Bronchial smooth muscle cell (primary cell): ENCODE measurements at places on chromosomes 4 and X. TPM values are rescaled to one million over a fixed set of nuclear protein-coding genes. Genes with fewer than 3 reads are reported as not detected.

Gene BEND4
- not detected in 2 replicates for total RNA-seq

Gene HADH
- 7.7 and 10.4 TPM in 2 replicates for total RNA-seq

Gene GYPA
- not detected in 2 replicates for total RNA-seq

Gene PNCK
- 0.17 and 0.32 TPM in 2 replicates for total RNA-seq

Gene CTPS2
- 8.8 and 9.5 TPM in 2 replicates for total RNA-seq

Gene CYLC1
- not detected in 2 replicates for total RNA-seq

Gene CCDC149
- total RNA-seq = 10.1 and 17.9 TPM in 2 replicates

Gene BMPR1B
- total RNA-seq = 0.09 and 0.47 TPM in 2 replicates

Gene S100P
- total RNA-seq = 0.32 and 1.4 TPM in 2 replicates

Gene YY2
- total RNA-seq = 0.94 and 1.4 TPM in 2 replicates

Gene CT55
- not detected in 2 replicates for total RNA-seq

Gene CXCL5
- 0.17 and 0.95 TPM in 2 replicates for total RNA-seq

Gene IL1RAPL1
- 0.86 and 3.6 TPM in 2 replicates for total RNA-seq

Gene DGAT2L6
- not detected in 2 replicates for total RNA-seq

Gene GRIA3
- total RNA-seq = 2.1 and 6.6 TPM in 2 replicates

Gene ETDB
- total RNA-seq = not detected in 2 replicates

Gene GSX2
- not detected in 2 replicates for total RNA-seq

Gene TEX13B
- total RNA-seq = not detected in 2 replicates

Gene NLGN4X
- total RNA-seq = 0.09 TPM in 1 of 2 replicates, not detected in the other

Gene DHRSX
- 25.4 and 44.6 TPM in 2 replicates for total RNA-seq

Gene AREG
- total RNA-seq = 0.16 and 0.26 TPM in 2 replicates

Gene EDA
- under 0.01 and 0.09 TPM in 2 replicates for total RNA-seq

Gene DRD5
- not detected in 2 replicates for total RNA-seq

Gene ADH7
- 0.32 TPM in 1 of 2 replicates, not detected in the other for total RNA-seq

Gene MSANTD1
- 0.32 and 0.60 TPM in 2 replicates for total RNA-seq

Gene COX7B2
- total RNA-seq = not detected in 2 replicates

Gene FHDC1
- 0.09 and 0.16 TPM in 2 replicates for total RNA-seq

Gene MAGED4
- 21.8 and 32.6 TPM in 2 replicates for total RNA-seq

Gene PPP1R2C
- not detected in 2 replicates for total RNA-seq

Gene TREX2
- total RNA-seq = 1.3 and 2.0 TPM in 2 replicates

Gene GAGE10
- not detected in 2 replicates for total RNA-seq

Gene SORCS2
- total RNA-seq = 0.26 and 0.79 TPM in 2 replicates

Gene ZNF630
- total RNA-seq = 1.4 and 1.9 TPM in 2 replicates

Gene ASB12
- 0.16 and 0.17 TPM in 2 replicates for total RNA-seq

Gene PCDH10
- 0.79 and 2.7 TPM in 2 replicates for total RNA-seq

Gene LRIT3
- total RNA-seq = under 0.01 TPM in 2 replicates

Gene UGT2B7
- total RNA-seq = not detected in 2 replicates

Gene TRPC5OS
- not detected in 2 replicates for total RNA-seq

Gene PNMA6F
- not detected in 2 replicates for total RNA-seq

Gene SYP
- total RNA-seq = 0.16 and 0.43 TPM in 2 replicates

Gene RBMXL3
- total RNA-seq = not detected in 2 replicates
